ENCODE measurements at places on chromosomes 2 and 18.

DNA sequence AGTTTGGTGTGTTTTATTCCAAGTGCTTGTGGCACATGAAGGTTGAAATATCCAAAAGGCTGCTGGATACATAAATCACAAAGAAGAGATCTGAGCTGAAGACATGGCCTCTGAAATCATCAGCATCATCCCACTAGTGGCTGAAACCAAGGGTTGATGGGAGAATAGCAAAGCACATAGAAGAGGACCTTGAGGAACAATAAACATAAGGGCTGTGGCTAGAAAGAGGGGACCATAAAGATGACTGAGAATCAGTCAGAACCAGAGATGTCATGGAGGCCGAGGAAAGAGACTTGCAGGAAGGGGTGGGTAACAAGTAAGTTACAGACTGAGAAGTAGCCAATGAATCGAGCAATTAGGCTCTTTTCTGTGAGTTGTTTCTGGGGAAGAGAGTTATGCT is 116.8 kb downstream of the CDC42EP3 start:
- DNase-seq, result peak; percentile 23

GRCh38 chr18:50633992-50634391 is 74.1 kb downstream of the MAPK4 start:
- no peak for DNase-seq

- peak; percentile 75 for DNase-seq
These were observed 199.6 kb downstream of the HRH4 start for GRCh38 chr18:24659827-24660720.

DNA sequence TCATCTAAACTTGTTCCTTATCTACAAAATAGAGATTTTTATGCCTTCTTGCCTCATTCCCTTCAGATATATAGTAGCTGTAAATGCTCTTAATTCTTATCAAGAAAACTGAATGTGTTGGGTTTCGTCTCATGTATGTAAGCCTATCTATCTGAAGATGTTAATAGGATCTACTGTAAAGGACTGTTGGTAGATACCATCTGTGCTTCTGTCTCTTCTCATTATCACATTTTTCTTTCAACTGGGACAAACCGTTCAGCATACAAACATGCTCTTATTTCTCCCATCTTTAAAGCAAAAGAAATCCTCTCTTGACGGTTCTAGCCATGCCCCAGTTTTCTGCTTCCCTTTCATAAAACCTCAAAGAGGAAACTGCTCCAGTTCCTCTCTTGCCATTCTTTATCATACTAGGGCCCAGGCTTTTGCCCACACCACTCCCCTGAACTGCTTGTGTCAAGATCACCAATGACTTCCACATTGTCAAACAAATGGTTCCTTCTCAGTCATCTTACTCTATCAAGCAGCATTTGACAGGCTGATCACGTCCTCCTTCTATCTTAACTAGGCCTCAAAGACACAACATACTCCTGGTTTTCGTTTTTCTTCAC is 88.7 kb downstream of the ARHGEF33 start:
- no peak for DNase-seq

DNA sequence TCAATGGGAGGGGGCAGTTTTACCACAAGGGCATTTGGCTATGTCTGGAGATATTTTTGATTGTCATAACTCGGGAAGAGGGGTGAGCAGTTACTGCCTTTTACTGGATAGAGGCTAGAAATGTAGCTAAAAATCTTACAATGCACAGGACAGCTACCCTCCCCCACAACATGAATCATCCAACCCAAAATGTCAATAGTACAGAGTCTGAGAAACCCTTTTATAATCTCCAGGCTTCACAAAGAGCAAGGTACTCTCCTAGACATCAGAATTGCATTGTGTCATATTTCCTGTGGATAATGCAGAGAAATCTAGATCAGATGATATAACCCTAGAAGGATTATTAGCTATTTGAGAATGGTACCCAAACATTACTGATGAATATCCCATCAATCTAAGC is 277.1 kb upstream of the NRP2 start:
- DNase-seq, result no peak

- DNase-seq, result peak; percentile 65
These were observed 915 bp downstream of the CUL3 start for GRCh38 chr2:224584111-224584784.

GRCh38 chr2:138029276-138029675 is 65.0 kb downstream of the HNMT start:
- DNase-seq, result no peak

GRCh38 chr2:85394976-85395375 is 15.2 kb downstream of the CAPG start:
- DNase-seq, result no peak

- DNase-seq, result peak; percentile 56
These were observed 448 bp downstream of the IMPA2 start for GRCh38 chr18:11981543-11982366.

GRCh38 chr2:144462266-144462665 is 57.7 kb downstream of the ZEB2 start:
- DNase-seq, result no peak

DNA sequence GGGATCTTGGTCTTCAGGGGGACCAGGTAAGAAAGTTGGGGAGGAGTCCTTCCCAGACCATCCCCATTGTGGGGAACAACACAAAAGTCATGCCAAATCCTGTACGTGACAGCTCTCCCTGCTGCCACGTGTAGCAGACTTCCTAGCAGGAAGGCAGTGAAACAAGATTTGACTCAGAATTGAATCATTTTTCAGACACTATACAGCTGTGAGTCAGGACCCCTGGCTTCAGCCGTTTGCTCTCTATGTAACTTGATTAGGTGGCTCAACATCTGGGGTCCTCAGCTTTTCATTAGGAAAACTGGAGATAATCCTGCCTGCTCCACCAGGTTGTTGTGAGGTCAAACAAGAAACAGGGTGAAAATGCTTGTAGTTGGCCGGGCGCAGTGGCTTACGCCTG is 32.9 kb upstream of the PDCL3 start:
- DNase-seq, result no peak

GRCh38 chr18:69585696-69586095 is 185.0 kb downstream of the DOK6 start:
- no peak for DNase-seq

DNA sequence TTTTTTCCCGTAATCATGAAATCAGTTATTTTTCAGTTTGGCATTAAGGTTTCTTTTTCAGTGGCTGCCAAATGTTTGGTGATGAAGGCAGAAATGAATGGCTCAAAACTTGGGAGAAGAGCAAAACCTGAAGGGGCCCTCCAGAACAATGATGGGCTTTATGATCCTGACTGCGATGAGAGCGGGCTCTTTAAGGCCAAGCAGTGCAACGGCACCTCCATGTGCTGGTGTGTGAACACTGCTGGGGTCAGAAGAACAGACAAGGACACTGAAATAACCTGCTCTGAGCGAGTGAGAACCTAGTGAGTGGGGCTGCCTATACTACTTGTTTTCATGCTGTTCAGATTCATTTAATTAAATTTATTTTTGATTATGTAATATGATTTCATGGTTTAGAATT is 29.2 kb upstream of the MSH2 start:
- DNase-seq, result peak; percentile 8

DNA sequence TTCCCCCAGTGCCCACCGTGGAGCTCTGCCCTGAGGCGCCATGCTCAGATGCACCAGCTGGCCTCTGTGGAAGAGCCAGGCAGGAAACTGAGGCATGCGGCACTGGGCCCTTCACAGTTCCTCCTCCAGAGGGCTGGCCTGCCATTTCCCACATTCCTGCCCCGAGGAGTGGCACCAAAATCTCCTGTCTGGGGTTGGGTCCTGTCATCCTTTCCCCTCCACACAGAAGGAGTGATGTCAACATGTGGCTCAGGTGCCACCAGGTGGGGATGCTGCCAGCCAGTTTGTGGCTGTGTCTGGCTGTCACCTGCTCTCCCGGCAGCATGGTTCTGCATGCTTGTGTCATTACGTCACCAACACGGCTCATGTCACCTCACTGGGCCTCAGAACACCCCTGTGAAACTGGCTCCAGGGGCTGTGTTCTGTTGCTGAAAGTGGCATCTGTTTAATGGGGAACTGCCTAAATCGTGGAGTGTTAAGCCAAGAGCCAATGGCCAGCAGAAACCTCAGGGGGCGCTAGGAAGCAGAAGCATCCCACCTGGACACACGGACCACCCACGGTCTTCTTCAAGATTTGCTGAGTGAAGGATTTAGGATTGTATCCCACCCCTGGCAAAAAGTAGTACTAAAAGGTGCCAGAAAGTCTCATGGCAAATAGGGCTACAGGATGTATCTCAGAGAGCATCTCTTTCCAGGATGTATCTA is 51.3 kb downstream of the ZAP70 start:
- DNase-seq, result no peak

GRCh38 chr2:45845566-45845965 is 194.1 kb downstream of the PRKCE start:
- no peak for DNase-seq

GRCh38 chr2:19158211-19158610 is 200.2 kb downstream of the OSR1 start:
- no peak for DNase-seq

DNA sequence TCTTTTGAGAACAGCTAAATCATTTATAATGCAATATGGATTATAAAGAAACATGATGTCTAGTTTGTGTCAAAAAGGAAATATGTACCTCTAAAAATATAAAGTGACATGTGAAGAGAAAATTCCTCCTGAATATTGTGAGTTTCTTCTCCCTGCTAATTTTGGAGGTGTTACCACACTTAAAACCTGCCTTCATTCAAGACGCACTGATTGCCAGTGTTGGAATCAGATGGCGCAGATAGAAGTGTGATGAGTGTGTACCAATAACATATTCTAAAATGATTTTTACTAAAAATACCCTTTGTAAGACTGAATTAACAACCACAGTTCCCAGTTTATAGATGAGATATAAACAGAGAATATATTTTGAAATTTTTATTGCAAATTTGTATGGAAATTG is 681.8 kb upstream of the LRATD1 start:
- no peak for DNase-seq

DNA sequence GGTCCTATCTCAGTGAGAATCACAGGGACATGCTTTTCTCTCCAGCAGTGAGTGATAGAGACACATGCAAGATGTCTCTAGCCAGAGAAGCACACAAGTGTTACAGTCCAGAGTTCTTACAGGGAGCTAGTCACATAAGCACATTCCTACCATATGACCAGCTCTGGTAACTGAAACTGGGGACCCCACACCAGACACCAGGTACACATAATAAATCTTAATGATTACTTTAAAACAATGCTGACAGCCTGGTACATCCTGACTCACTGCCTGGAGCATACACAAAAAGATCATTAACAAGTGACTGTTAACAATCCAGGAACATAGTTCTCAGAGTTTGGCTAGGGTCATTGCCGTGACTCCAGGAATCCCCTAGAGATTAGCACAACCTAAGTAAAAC is 53.6 kb downstream of the GALNT1 start:
- no peak for DNase-seq

GRCh38 chr2:234406085-234406484 is 90.8 kb downstream of the ARL4C start:
- DNase-seq, result no peak

DNA sequence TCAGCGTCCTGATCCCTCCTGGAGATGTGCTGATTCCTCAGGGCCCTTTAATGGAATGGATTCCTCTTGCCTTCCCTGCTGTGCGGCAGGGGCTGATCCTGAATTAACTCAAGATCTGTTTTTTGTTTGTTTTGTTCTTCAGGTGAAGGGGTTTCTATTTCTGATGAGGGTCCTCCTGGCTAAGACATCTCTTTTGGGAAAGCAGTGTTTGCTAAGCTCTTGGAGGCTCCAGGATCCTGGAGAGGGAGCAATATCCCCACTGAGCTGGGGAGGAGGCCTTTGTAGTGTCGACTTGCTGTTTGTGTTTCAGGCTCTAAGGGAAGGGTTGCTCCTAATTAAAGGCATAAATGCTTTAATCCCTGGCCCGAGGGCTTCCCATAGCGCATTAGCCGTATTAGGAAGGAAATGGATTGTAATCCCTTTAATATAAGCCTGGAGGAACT is 65.3 kb upstream of the FOXI3 start:
- DNase-seq, result no peak

GRCh38 chr2:133787207-133787606 is 218.9 kb upstream of the NCKAP5 start:
- DNase-seq, result no peak

DNA sequence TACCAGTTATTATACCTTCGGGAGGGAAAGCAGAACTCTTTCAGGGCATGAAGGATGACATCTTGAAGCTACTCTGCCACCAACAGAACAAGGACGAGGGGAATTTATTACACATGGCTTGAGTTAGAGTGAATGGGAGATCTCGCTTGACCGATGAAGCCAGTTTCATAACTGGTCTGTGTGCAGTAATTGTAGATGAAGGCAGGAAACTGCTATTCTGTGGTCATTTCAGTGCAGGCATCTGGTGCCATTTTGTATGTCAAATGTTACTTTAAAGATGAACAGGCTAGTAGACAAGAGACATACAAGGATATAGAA is 20.5 kb downstream of the GREB1 start:
- no peak for DNase-seq

DNA sequence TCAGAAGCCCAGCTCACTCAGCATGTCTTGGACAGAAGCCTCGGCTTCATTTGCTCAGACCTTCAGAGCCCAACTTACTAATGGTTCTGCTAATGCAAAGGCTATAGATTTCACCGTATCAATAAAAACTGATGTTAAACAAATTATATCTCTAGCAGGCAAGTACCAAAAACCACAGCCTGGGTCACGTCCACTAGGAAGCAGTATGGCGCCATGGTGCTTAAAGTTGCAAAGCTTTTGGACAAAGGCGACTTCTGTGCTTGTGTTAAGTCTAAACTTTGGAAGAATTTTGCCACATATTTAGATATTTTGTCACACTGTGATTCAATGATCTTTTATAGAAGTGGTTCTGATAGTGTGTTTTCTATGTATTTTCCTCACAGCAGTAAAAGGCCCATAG is 276.8 kb upstream of the PARD3B start:
- DNase-seq, result no peak

DNA sequence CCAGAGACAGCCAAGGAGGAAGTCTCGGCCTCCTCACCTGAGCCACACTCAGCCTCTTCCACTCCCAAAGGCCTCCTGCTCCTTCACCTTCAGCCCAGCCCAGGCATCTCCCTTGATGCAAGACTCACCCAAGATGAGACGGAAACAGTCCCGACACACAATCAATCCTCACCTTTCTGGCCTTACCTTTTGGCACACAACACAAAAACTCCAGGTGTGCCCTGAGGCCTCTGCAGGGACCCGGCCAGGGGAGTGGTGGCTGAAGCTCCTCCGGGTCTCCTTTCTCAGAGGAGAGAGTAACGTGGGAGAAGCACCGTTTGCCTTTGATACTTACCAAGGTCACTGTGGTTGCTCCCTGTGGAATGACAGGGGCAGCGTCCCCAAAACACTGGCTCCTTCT is 23.8 kb upstream of the EFHD1 start:
- no peak for DNase-seq

DNA sequence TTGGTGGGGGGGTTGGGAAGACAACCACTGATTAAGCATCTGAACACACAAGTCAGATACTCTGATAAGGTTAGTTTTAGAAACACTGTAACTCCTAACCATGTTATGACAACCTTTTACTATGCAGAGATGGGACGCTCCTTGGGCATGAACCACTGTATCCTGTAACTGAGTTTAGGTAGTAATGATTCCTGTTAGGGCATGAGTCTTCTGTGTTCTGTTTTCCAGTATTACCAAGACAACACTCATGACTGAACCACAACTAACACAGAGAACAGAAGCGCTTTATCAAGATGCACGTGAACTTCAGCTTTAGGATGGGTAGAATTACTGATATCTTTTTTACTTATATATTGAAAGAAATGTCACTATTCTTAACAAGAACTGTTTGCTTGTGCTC is 14.1 kb upstream of the CREB1 start:
- no peak for DNase-seq
